ENCODE measurements at places on chromosomes 7 and 10.

GRCh38 chr10:52229291-52229931, 84.7 kb upstream of the DKK1 start:
- H3K4me1 ChIP-seq, result peaks cover 4% of the 10 kb centered on the region
- no peak overlapping the region for H3K27ac ChIP-seq
- H3K36me3 ChIP-seq, result no peaks in the 10 kb centered on the region
- peak; percentile 14 for DNase-seq

DNA sequence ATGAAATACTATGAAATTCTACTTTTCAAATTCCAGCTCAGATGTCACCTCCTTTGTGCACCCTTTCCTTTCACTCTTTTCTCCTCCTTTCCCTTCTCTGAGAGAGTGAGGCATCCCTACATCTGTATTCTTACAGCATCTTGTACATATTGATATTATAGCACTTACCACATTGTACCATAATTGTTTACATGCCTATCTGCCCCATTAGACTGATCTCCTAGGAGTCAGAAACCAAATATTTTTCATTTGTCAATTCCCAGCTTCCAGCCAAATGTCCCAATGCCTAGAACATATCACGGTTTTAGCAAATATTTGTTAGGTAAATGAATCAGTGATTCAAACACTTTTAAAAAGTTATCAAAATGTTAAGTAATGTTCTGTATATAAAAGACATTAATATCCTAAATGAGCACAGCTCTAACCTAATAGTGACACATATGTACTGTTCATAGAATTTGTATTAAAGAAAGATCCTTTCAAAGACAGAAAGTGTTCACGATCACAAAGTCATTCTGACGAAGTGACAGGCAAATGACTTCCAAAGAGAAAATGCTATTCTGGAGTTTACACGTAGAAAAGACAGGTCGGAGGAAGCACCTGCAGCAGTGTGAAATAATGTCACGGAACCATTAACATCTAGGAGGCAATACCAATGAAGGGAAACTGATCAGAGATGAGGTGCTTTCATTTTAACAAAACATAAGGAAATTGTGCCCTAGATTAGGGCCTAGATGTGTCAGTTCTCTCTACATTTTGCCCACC, 774.2 kb downstream of the MAGI2 start:
- no peak for DNase-seq
- H3K27me3 ChIP-seq, result no peaks in the 10 kb centered on the region
- H3K27ac ChIP-seq, result no peak overlapping the region
- H3K4me1 ChIP-seq, result no peaks in the 10 kb centered on the region

GRCh38 chr10:49359349-49360270, 36.3 kb downstream of the DRGX start:
- H3K27ac ChIP-seq, result no peak overlapping the region
- no peak for DNase-seq
- no peak overlapping the region for H3K4me3 ChIP-seq
- no peaks in the 10 kb centered on the region for H3K27me3 ChIP-seq
- no peaks in the 10 kb centered on the region for H3K36me3 ChIP-seq

DNA sequence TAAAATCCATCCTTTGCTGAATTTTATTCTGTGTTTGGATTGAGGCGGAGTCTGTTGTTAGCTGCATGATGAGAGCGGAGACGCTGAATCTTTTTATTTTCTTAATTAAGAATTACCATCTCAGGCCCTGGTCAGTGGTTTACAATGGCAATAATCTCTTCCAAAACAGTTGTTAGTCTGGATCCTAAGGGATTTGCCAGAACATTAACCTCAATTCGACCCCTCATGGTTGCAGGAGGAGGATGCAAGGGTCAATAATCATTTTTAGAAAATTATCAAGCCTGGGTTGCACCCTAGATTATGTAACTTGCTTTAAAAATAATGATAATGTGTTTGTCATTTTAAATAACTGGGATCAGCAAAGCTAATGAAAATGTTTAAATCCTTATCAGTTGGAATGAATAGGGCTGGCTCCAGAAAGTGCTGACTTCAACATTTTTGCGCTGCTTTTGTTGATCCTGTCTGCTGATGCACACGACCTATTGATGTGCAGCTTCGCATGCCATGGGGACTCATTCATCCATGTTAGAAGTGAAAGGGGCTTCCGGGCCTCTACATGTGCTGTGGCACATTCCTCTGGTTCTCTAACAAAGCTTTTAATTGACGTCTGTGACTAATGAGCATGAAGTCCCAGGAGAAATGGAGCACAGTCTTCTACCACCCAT, 80.7 kb upstream of the KIAA1217 start:
- no peaks in the 10 kb centered on the region for H3K36me3 ChIP-seq
- no peak overlapping the region for H3K27ac ChIP-seq
- H3K4me3 ChIP-seq, result no peak overlapping the region
- no peak for DNase-seq
- H3K27me3 ChIP-seq, result no peaks in the 10 kb centered on the region

DNA sequence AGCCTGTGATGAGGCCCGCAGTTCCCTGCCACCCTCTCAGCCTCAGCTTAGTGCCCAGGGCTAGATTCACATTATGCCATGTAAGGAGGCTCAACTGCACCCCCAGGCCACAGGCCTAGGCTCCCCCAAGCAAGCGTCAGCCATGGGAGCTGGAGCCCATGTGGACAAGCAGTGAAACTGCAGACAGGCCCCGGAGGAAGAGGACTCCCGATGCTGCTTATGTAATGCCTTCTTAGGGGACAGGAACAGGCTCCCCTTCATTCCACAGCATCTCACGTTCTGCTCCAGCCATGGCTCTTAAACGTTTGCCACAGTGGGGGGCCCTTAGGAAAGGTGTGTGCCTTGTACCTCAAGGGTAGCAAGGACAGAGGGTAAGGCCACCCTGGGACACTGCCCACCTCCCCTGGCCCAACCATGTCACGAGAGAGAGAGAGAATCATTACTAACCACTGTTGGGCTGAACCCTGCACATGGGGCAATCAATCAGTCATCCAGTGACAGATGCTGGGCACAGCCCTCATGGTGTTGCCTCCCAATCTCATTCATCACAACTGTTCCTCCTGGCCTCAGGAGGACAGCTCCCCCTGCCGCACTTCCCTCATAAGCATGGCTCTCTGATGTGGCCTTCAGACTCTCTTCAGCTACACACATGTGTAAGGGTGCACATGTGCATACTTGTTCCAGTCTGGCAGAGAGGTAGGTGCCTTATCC, 263.0 kb downstream of the GRID1 start:
- H3K27ac ChIP-seq, result no peak overlapping the region
- H3K4me3 ChIP-seq, result no peak overlapping the region
- H3K36me3 ChIP-seq, result no peaks in the 10 kb centered on the region
- DNase-seq, result no peak
- H3K27me3 ChIP-seq, result no peaks in the 10 kb centered on the region

GRCh38 chr7:140570120-140570519, 70.5 kb downstream of the DENND2A start:
- peaks cover 6% of the 10 kb centered on the region for H3K36me3 ChIP-seq
- H3K4me3 ChIP-seq, result no peak overlapping the region
- no peak for DNase-seq
- no peak overlapping the region for H3K27ac ChIP-seq
- H3K27me3 ChIP-seq, result no peaks in the 10 kb centered on the region
- peaks cover 16% of the 10 kb centered on the region for H3K4me1 ChIP-seq

GRCh38 chr10:99853655-99854054, 71.2 kb downstream of the ABCC2 start:
- DNase-seq, result no peak
- no peak overlapping the region for H3K4me3 ChIP-seq
- no peak overlapping the region for H3K27ac ChIP-seq
- no peaks in the 10 kb centered on the region for H3K27me3 ChIP-seq
- H3K4me1 ChIP-seq, result no peaks in the 10 kb centered on the region

DNA sequence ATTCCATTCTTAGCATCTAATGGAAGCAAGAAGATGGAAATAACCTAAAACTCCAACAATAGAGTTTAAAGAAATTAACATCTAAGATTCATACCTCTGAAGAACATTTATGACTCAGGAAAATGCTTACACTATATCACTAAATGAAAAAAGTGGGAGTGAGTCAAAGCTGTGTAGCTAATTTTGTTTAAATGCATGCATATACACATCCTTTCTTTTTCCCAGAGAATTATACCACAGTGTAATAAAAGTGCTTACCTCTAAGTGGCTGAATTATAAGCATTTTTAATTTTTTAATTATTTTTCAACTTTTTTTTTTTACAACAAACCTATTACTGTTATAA, 44.3 kb downstream of the CCDC71L start:
- H3K4me1 ChIP-seq, result no peaks in the 10 kb centered on the region
- H3K36me3 ChIP-seq, result no peaks in the 10 kb centered on the region

GRCh38 chr10:128047991-128048818, 78.0 kb downstream of the MKI67 start:
- H3K36me3 ChIP-seq, result no peaks in the 10 kb centered on the region
- H3K4me1 ChIP-seq, result peaks cover 11% of the 10 kb centered on the region
- H3K27me3 ChIP-seq, result no peaks in the 10 kb centered on the region
- DNase-seq, result peak; percentile 57

- DNase-seq, result no peak
- H3K36me3 ChIP-seq, result no peaks in the 10 kb centered on the region
- peaks cover 31% of the 10 kb centered on the region for H3K4me1 ChIP-seq
- no peak overlapping the region for H3K27ac ChIP-seq
- no peaks in the 10 kb centered on the region for H3K27me3 ChIP-seq
- no peak overlapping the region for H3K4me3 ChIP-seq
These were observed 1.2 kb downstream of the FAM180A start for GRCh38 chr7:135747366-135747765.

- H3K27me3 ChIP-seq, result peaks cover 2% of the 10 kb centered on the region
- peak; percentile 93 for DNase-seq
- no peaks in the 10 kb centered on the region for H3K36me3 ChIP-seq
- H3K4me3 ChIP-seq, result no peak overlapping the region
- H3K27ac ChIP-seq, result no peak overlapping the region
- peaks cover 4% of the 10 kb centered on the region for H3K4me1 ChIP-seq
These were observed 527.8 kb downstream of the LRMDA start for GRCh38 chr10:75959209-75959608.

- H3K36me3 ChIP-seq, result no peaks in the 10 kb centered on the region
- no peaks in the 10 kb centered on the region for H3K4me1 ChIP-seq
- H3K27ac ChIP-seq, result no peak overlapping the region
These were observed 2.9 kb downstream of the UNCX start for GRCh38 chr7:1235501-1236131.

GRCh38 chr10:80708185-80708584, 170.5 kb downstream of the SH2D4B start:
- no peaks in the 10 kb centered on the region for H3K4me1 ChIP-seq
- peaks cover 2% of the 10 kb centered on the region for H3K27me3 ChIP-seq
- no peak overlapping the region for H3K27ac ChIP-seq
- DNase-seq, result no peak
- H3K36me3 ChIP-seq, result no peaks in the 10 kb centered on the region

DNA sequence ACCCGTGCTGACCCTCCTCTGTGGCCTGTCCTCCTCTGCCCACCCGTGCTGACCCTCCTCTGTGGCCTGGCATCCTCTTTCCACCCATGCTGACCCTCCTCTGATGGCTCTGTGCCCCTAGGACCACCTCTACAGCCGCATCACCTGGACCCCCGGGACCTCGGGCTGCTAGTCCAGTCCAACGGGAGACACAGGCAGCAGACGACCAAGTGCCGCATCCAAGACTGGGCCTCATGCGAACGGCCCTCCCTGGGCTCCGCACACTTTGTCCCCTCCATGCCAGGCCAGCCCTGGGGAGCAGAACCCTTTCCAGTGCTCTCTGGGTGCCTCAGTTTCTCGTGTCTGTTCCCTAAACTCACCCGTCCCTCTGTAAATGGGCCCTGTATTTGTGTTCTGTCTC, 107.2 kb upstream of the RNF32 start:
- no peak for DNase-seq
- no peaks in the 10 kb centered on the region for H3K4me1 ChIP-seq
- H3K27ac ChIP-seq, result no peak overlapping the region
- no peaks in the 10 kb centered on the region for H3K27me3 ChIP-seq
- no peaks in the 10 kb centered on the region for H3K36me3 ChIP-seq

DNA sequence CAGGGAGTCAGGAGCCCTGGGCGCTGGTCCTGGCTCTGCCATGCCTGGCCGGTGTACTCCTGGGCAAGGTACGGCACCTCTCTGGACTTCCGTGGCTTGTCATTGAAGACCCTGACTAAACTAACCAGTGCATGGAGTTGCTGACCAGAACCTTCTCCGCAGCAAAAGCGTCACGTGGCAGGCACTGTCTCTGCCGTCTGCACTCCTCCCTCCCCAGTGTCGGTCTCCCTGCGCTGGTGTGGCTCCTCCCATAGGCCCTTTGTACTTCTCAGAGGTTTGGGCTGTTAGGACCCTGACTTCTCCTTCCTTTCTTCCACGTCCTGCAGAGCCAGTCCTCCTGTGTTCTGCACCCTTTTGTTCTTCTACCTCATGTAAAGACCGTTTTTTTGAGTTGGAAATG, 100.6 kb upstream of the CREB5 start:
- H3K27me3 ChIP-seq, result peaks cover 57% of the 10 kb centered on the region
- H3K4me1 ChIP-seq, result no peaks in the 10 kb centered on the region
- no peak overlapping the region for H3K27ac ChIP-seq
- H3K36me3 ChIP-seq, result no peaks in the 10 kb centered on the region

DNA sequence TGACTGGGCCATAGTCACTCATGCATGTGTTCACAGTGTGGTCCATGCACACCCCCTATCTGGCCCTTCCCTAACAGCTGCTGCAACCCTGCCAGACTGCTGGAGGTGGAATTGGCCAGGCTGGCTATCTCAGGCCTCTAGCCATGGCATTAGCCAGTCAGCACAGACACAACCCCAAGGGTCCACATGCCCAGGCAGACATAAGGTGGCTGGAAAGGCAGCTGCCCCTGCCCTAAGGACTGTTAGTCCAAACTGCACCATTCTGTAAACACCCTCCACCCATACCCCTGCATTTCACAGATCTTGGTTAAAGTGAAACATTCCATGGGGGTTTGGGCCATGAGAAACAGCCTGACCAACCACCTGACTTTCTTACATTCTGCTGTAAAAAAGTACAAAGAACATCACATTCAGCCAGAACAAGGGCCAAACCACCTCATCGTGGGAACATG, 137.4 kb upstream of the KCNMA1 start:
- no peaks in the 10 kb centered on the region for H3K36me3 ChIP-seq
- H3K27ac ChIP-seq, result no peak overlapping the region
- DNase-seq, result peak; percentile 63

DNA sequence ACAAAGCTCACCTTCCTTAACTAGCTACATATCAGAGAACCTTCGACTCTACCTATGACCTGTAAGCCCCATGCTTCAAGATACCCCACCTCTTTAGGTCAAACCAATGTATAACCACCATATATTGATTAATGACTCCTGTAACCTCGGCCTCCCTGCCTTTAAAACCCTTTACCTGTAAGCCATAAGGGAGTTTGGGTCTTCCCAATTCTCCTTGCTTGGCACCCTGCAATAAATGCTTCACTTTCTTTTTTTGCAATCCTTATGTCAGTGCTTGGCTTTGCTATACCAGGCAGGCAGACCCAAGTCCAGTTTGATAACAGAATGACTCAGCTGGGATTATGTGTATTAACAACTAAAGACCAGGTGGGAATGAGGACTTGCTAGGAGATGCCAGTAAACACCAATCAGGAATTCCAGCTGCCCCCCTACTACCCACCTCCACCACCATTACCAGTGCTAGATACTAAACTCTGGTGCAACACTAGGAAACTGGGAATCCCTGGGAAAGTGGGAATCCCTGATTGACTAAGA, 22.0 kb upstream of the SLC35G1 start:
- H3K27ac ChIP-seq, result no peak overlapping the region
- H3K27me3 ChIP-seq, result peaks cover 10% of the 10 kb centered on the region
- peaks cover 10% of the 10 kb centered on the region for H3K4me1 ChIP-seq
- H3K4me3 ChIP-seq, result no peak overlapping the region

- H3K27me3 ChIP-seq, result no peaks in the 10 kb centered on the region
- H3K4me1 ChIP-seq, result peaks cover 35% of the 10 kb centered on the region
- peak overlapping the region; percentile 34 for H3K27ac ChIP-seq
- H3K4me3 ChIP-seq, result no peak overlapping the region
- DNase-seq, result no peak
- H3K36me3 ChIP-seq, result peaks cover 39% of the 10 kb centered on the region
These were observed 15.9 kb downstream of the CAV1 start for GRCh38 chr7:116540743-116541142.

Measured in astrocyte (in vitro differentiated cells and primary cell).